ENCODE measurements at places on chromosomes 1 and 21. TPM values are rescaled to one million over a fixed set of nuclear protein-coding genes. Genes with fewer than 3 reads are reported as not detected.

TLR5 gene
- total RNA-seq: 0.63 TPM

MAP1LC3C gene
- total RNA-seq: not detected

TTC22 gene
- not detected for total RNA-seq

TRAPPC10 gene
- total RNA-seq: 29.7 TPM

AIRE gene
- not detected for total RNA-seq

MRPL55 gene
- total RNA-seq: 36.0 TPM

BARHL2 gene
- total RNA-seq: not detected

HPDL gene
- 1.3 TPM for total RNA-seq

RGS18 gene
- total RNA-seq: 0.94 TPM

ECE1 gene
- total RNA-seq: 11.0 TPM

PLEKHN1 gene
- total RNA-seq: not detected

GADD45A gene
- total RNA-seq: 6.9 TPM

ANKRD35 gene
- 1.6 TPM for total RNA-seq

KIAA1614 gene
- total RNA-seq: 4.4 TPM

PBX1 gene
- total RNA-seq: 430 TPM

OR2T35 gene
- not detected for total RNA-seq

CELA2B gene
- total RNA-seq: not detected

OR2T3 gene
- total RNA-seq: not detected

CDC20 gene
- total RNA-seq: 6.9 TPM

TENT5C gene
- 2.5 TPM for total RNA-seq

S100A7 gene
- total RNA-seq: not detected

KLHL12 gene
- 35.1 TPM for total RNA-seq

BGLAP gene
- 1.9 TPM for total RNA-seq

GPR52 gene
- 13.8 TPM for total RNA-seq

LMOD1 gene
- total RNA-seq: 0.31 TPM

TMEM9 gene
- total RNA-seq: 52.9 TPM

KCND3 gene
- 17.5 TPM for total RNA-seq

INAVA gene
- total RNA-seq: 2.5 TPM

GBP6 gene
- 0.31 TPM for total RNA-seq

SLC6A9 gene
- 5.9 TPM for total RNA-seq

CYB5RL gene
- total RNA-seq: 6.6 TPM

MSH4 gene
- total RNA-seq: 1.9 TPM

JTB gene
- 56.7 TPM for total RNA-seq

RRP1 gene
- total RNA-seq: 19.4 TPM

ANKRD34A gene
- 2.5 TPM for total RNA-seq

KIF21B gene
- total RNA-seq: 271 TPM

CFAP74 gene
- total RNA-seq: 0.63 TPM

RGS8 gene
- total RNA-seq: 10.3 TPM

All from parietal lobe (tissue), 2 donors.